ENCODE measurements at places on chromosomes 16 and 17.

GRCh38 chr16:27868180-27868579 lies 195.3 kb downstream of the GSG1L start:
- DNase-seq = no peak

DNA sequence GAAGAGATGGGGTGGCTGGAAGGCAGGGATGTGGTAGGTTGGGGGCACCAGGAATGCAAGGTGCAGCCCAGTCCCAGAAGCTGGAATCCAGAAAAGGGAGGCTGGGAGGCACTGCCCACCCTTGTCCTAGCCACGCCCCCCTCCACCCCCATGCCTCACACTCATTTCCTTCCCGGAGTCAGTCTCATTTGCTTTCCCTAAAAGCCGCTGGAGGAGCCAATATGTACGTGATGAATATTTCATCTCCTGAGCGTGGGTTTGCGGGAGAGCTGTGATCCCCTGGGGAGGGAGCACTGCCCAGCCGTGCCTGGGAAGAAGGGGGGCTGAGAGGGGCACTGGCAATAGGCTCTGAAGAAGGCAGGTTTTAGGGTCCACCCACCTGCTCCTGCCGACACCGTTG lies 124.5 kb upstream of the LHX1 start:
- no peak for DNase-seq

- no peak for DNase-seq
Measured at GRCh38 chr17:76561332-76561731, 21.5 kb downstream of the PRCD start.

- no peak for DNase-seq
Measured at GRCh38 chr17:71217769-71218168, 903.1 kb upstream of the SOX9 start.

DNA sequence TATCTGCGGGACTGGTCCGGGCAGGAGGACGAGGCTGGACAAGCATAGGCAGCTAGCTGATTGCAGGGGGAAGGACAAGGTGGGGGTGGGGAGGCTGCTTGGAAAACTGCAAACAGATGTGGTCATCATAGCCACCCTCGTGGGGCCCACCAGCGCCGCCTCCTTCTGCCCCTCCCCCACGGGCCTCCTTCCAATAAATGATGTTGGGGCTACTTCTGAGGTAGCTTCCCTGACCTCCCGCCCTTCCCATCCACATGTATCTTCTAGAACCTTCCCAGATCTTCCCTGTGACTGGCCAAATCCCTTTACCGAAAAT lies 12.3 kb upstream of the CDC42EP4 start:
- no peak for DNase-seq

- no peak for DNase-seq
Measured at GRCh38 chr16:10368969-10369551, 16.8 kb upstream of the ATF7IP2 start.
